ENCODE measurements at places on chromosomes 7 and 10. TPM values are rescaled to one million over a fixed set of nuclear protein-coding genes. Genes with fewer than 3 reads are reported as not detected.

The NEUROD6 gene
- not detected for polyA plus RNA-seq

DNA sequence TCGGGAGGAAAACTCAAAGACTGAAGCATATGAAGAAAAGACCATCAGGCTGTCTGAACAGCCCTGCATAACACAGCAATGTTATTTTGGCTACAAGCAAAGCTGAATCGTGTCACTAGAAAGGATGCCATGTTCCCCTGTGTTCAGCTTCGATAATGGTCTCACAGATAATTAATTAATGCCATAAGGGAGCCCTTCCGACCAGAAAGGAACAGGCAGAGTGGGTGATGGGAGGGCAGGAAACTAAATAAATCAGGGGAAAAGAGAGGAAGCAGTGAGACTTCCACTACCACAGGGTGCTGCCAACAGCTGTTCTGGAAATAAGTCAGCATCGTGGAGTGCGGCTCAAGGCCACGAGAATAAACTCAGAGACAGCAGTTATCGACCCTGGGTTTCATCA lies 3.2 kb downstream of the PTPRN2 start:
- no peaks in the 10 kb centered on the region for H3K36me3 ChIP-seq
- DNase-seq: no peak
- peaks cover 16% of the 10 kb centered on the region for H3K27me3 ChIP-seq
- H3K4me3 ChIP-seq: no peak overlapping the region
- H3K27ac ChIP-seq: no peak overlapping the region

The PDE6C gene
- polyA plus RNA-seq: not detected

- no peaks in the 10 kb centered on the region for H3K27me3 ChIP-seq
- H3K4me1 ChIP-seq: no peaks in the 10 kb centered on the region
- no peak for DNase-seq
- no peaks in the 10 kb centered on the region for H3K36me3 ChIP-seq
- H3K4me3 ChIP-seq: no peak overlapping the region
Measured at GRCh38 chr10:84581976-84582375, 253.6 kb downstream of the CCSER2 start.

- no peaks in the 10 kb centered on the region for H3K36me3 ChIP-seq
- H3K27ac ChIP-seq: no peak overlapping the region
- no peaks in the 10 kb centered on the region for H3K27me3 ChIP-seq
- no peak for DNase-seq
- H3K4me1 ChIP-seq: no peaks in the 10 kb centered on the region
Measured at GRCh38 chr7:137443616-137444015, 100.1 kb upstream of the PTN start.

- H3K36me3 ChIP-seq: no peaks in the 10 kb centered on the region
- peak overlapping the region; percentile 27 for H3K4me3 ChIP-seq
- H3K4me1 ChIP-seq: no peaks in the 10 kb centered on the region
- H3K27ac ChIP-seq: no peak overlapping the region
- no peak for DNase-seq
Measured at GRCh38 chr7:70681469-70682350, 450.2 kb upstream of the GALNT17 start.

Measured in CD4-positive, CD25-positive, alpha-beta regulatory T cell (primary cell).